Mesothelial cell of epicardium (in vitro differentiated cells): ENCODE measurements at places on chromosomes 2 and 18. TPM values are rescaled to one million over a fixed set of nuclear protein-coding genes. Genes with fewer than 3 reads are reported as not detected.

AMER3 gene
- not detected in 3 replicates for total RNA-seq

REEP1 gene
- 1.1 to 1.9 TPM (median 1.8 TPM) in 3 replicates for total RNA-seq

IL18RAP gene
- not detected in 3 replicates for total RNA-seq

ERFE gene
- total RNA-seq = 0.50 to 0.85 TPM (median 0.66 TPM) in 3 replicates

SKOR2 gene
- not detected in 3 replicates for total RNA-seq

MRO gene
- total RNA-seq = 0.18 to 0.40 TPM (median 0.29 TPM) in 3 replicates

VAMP5 gene
- 2.5 to 3.7 TPM (median 3.4 TPM) in 3 replicates for total RNA-seq

VWC2L gene
- total RNA-seq = not detected in 3 replicates

NYAP2 gene
- not detected in 3 replicates for total RNA-seq

G6PC2 gene
- not detected in 3 replicates for total RNA-seq

DSG1 gene
- total RNA-seq = 0.07 to 0.18 TPM (median 0.09 TPM) in 3 replicates

ITPRID2 gene
- total RNA-seq = 67.4 to 72.3 TPM (median 71.0 TPM) in 3 replicates

TRIM54 gene
- total RNA-seq = 0.18 to 0.47 TPM (median 0.18 TPM) in 3 replicates

ITPRIPL1 gene
- 8.9 to 12.0 TPM (median 10.9 TPM) in 3 replicates for total RNA-seq

ATP6V1B1 gene
- total RNA-seq = 0.44 to 0.66 TPM in 2 of 3 replicates, not detected in the other

LYG1 gene
- total RNA-seq = 1.9 to 2.2 TPM (median 2.1 TPM) in 3 replicates

RND3 gene
- 140 to 145 TPM (median 144 TPM) in 3 replicates for total RNA-seq

UBXN4 gene
- 120 to 131 TPM (median 128 TPM) in 3 replicates for total RNA-seq

SPHKAP gene
- total RNA-seq = not detected in 3 replicates
